HL-60 (cell line): ENCODE measurements at places on chromosomes 5 and 9.
A peak's percentile ranks its signal among the peaks of the same experiment; 100 is the strongest.

DNA sequence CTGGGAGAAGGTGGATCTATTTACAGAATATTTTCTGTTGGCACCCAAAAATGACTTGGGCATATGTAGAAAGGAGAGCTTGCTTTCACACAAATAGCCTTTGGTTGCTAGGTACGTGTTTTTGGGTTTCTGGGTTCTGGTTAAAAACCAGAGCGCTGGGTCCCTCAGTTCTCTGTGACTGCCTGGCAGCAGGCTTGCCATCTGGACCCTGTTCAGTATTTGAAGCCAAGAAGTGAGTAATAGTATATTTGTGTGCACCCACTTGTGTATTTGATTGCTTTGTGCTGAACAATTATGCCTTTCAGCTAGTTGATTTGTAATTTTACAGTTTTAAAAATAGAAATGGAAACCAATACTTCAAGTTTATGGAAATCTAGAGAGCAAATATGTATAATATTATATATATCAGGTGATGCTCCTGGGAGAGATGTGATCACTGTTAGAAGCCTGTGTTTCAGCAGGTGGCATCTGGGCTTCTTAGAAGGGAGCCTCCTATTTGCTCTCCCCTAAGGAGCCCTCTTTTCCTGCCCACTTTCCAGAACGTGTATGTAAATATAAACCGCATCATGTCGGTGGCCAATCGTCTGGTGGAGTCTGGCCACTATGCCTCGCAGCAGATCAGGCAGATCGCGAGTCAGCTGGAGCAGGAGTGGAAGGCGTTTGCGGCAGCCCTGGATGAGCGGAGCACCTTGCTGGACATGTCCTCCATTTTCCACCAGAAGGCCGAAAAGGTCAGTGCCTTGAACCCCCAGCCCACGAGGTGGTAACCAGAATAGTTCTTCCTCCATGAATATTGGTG is 153.6 kb downstream of the TRIO start:
- no peak for DNase-seq

- DNase-seq, result no peak
Measured at GRCh38 chr9:135242406-135242805, 154.9 kb downstream of the OLFM1 start.

DNA sequence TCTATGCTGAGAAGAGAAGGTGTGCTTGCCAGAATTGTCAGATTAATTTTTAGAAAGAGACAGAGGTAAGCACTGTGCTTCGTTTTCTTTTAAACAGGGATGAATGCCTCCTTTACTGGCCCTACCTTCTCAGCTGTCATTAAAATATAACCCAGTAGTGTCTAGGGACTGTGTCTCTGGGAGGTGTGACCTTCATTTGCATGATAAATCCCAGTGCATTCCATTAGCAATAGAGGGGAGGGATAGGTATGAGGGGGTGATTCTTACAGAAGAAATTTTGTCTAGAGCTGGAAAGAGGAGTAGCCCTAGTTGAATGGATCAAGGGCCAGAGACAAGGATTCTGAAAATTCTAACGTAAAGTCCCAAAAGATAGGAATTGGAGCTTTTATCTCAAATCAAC is 351.5 kb downstream of the BNC2 start:
- no peak for DNase-seq

DNA sequence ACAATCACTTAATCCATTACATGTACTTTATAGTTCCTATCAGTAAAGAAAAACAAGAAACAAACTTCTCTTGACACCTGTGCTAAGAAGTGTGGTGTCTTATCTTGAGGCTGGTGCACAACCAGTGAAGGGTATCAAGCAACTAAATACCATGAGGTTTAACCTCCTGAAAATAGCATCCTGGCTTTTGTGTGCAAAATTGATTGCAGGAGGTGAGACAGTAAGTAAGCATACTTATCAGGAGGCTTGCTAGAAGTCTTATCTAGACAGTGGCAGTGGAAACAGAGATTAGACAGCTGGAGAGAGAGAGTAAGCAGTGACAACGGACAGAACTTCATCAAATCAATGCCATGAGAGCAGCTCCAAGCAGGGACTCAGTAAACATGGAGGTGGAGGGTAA is 730.3 kb downstream of the DNAH5 start:
- DNase-seq, result no peak

DNA sequence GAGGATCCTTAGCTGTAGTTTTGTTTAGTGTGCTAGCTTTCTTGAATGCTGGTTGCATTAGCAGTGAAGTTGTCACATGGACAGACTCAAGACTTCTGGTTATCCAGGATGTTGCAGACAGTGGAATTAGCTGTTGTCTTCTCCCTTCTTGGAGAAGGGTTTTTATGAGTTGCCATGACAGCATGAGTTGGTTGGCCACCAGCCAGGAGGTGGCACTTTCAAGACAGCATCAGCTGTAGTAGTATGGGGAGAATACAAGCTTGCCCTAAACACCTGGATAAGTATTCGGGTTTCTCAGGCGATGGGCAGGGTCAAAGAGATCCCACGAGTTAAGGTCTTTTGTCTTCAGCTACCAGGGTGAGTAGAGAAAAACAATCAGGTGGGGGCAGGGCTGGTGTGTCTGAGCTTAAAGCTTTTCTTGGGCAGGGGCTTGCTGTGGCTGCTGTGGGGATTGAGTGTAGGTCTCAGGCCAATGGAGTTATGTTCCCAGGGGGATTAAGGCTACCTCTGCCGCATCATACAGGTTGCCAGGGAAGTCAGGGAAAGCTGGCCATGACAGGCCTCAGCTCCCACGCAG is 7.7 kb upstream of the C5orf47 start:
- DNase-seq, result no peak

DNA sequence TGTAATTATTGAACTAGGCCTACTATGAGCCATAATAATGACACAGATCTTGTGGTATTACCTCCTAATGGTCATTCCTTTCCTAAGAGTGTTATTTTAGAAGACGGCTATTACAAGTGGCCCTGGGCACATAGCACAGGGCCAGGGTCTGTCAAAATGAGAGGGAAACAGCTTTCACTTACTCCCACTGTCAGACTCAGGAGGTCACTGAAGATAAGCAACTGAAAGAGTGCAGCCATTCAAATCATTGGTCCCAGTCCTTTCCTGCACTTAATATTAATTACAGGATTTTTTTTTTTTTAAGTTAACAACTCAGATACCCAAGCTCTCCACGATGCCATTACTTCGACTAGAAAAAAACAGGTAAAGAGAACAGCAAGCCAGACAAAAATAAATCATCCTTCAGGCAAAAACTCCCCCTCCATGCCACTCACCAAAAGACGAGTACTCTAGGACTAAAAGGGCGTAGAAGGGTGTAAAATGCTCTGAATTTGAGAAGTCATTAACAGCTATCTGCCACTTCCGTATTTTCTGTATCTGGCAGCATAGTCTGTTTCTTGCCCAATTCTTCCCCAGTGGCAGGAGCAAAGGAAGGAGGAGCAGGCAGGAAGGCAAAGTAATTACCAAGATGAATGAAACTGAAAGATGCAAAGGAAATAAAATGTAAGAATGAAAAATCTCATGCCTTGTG is 87.4 kb downstream of the ZNF608 start:
- no peak for DNase-seq

DNA sequence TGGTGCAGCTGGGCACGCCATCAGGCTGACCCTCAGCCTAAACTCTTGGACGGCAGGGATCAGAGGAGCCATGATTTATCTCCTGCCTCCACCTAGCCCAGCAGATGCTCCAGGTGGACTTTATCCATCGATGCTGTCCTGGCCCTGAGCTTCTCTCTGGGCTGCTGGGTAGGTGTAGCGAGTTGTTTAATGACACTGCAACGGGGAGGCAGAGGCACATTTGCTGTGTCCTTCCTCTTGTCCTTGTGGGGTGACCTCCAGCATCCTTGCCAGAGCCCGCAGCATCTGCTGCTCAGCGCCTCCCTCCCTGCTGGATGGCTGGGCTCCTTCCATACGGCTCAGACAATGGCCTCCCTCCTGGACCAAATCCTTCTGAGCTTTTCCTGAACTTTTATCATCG is 103.1 kb upstream of the IRX4 start:
- no peak for DNase-seq

DNA sequence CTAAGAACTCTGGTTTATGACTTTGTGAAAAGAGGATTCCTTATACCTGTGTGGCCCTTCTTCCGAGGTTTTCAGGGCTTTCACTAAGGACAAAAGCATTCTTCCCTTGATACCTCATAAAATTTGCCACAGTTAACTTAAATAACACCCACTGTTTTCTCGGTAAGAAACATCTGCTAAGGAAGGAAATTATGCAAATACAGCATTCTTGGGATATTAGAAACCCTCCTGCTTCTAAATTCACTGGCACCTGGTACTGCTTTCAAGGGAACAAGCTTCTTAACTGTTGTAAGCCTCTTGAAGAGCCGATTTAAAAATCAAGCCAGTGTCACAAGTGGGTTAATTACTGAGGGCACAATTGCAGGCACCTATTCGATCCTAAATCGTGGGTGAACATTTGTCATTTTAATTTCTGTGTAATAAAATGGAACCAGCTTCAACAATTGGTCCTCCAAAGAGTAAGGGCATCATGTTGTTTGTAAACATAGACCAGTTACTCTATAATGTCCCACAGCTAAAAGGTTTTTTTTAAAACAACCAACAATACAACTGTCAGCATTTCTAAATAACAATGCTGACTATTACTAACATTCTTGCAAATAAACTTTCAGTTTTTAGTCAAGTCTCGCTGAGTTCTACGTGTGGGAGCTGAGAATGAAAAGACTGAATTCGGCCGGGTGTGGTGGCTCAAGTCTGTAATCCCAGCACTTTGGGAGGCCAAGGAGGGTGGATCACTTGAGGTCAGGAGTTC is 26.6 kb downstream of the AK3 start:
- no peak for DNase-seq

GRCh38 chr5:82466986-82467561 is 188.9 kb upstream of the RPS23 start:
- no peak for DNase-seq

DNA sequence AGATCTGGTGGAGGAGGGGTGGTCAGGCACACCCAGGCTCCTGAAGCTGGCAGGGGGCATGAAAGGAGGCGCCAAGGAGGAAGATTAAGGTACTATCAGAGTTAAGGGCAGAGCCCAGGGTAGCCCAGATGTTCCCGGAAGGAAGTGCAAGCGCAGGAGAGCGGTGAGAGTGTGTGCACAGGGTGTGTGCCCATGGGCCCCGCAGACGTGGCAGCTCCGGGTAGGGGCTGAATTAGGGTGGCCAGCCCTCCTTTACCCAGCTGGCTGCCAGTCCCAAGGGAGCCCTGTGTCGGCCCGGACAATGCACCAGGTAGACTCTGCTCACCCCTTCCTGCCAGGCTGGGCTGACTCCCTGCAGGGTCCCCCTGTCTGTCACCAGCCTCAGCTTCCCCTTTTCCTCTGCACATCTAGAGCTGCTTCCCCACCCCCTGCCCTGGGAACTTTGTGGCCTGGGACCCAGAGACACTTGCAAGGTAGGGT is at the start of gene SMIM33:
Gene SMIM33, plus strand, starts transcription at position 184 of the 480 bp plus-strand sequence. Its CDS starts 118 bp downstream, at position 302.
- DNase-seq, result no peak

DNA sequence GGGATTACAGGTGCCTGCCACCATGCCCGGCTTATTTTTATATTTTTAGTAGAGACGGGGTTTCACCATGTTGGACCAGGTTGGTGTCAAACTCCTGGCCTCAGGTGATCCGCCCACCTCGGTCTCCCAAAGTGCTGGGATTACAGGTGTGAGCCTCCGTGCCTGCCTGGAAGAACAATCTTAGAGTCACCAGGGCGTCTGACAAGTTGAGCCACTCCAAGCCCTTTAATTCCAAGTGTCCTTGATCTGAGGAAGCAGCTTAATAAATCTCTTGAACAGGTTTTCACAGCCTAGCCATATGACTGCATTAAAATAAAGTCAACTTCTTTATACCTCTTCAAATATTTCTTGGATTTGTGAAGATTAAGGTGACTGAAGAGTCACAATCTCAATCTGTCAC is 31.5 kb downstream of the SLC44A1 start:
- no peak for DNase-seq

DNA sequence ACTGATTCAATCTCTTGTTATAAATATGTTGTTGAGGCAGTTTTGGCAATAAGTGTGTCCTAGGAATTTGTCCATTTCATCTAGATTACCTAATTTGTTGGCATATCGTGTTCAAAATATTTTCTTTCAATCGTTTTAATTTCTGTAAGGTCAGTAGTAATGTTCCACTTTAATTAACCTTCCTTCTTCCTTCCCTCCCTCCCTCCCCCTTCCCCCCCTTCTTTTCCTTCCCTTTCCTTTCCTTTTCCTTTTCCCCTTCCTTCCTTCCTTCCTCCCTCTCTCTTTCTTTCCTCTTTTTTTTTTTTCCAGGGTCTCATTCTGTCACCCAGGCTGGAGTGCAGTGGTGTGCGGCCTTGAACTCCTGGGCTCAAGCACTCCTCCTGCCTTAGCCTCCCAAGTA is 27.1 kb downstream of the CD14 start:
- DNase-seq, result no peak

GRCh38 chr5:115857626-115858349 is 16.1 kb downstream of the AP3S1 start:
- DNase-seq, result no peak

DNA sequence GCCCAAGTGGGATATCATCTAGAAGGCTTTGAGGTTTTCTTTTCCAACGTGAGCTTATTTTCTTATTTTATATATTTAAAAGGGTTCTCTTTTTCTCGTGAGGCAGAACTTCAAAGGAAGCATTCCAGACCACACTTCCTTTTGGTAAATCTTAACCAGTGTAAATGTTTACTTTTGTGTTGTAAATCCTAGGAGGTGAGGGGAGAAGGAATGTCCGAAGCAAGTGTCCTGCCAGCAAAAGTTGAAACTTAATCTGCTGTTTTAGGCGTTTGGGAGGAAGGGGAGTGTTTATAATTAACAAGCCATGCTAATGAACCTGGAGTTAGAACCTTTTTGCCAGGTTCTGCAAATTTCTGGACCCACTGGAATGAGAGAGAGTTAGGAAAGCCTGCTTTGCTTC is 37.9 kb downstream of the WWC1 start:
- no peak for DNase-seq

GRCh38 chr5:80346055-80346454 is 26.3 kb downstream of the SPZ1 start:
- peak; percentile 24 for DNase-seq

DNA sequence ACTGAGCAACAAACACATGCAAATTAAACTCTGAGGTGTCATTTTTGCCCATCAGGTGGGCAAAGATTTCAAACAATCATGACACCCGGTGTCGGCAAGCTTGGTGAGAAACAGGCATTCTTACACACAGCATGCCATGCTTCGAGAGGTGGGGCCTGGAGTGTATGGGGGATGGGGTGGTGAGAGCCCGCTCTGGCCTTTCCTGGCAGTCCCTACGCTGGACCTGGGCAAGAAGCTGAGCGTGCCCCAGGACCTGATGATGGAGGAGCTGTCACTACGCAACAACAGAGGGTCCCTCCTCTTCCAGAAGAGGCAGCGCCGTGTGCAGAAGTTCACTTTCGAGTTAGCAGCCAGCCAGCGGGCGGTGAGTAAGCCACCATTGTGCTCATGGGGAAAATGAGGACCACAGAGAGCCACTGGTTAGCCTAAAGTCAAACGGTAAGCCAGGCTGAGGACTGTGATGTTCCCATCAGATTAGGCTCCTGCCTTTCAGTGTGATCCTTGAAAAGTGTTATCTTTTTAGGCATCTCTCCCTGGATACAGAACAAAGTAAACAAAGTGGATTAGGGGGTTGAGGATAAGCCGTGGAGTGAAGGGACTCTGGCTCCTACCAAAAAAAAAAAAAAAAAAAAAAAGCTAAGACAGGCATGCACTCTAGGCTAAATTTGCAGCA is 9.4 kb downstream of the MYOZ3 start:
- DNase-seq, result no peak

- DNase-seq, result no peak
Measured at GRCh38 chr9:119884438-119884837, 515.2 kb upstream of the BRINP1 start.

- no peak for DNase-seq
Measured at GRCh38 chr5:153896701-153897100, 142.0 kb downstream of the FAM114A2 start.
